ENCODE measurements at places on chromosomes 3 and 15.
A peak's percentile ranks its signal among the peaks of the same experiment; 100 is the strongest.

GRCh38 chr3:180036092-180036670 is 556 bp downstream of the PEX5L start:
- DNase-seq, result no peak

- DNase-seq, result no peak
These were observed 67.7 kb downstream of the ARNT2 start for GRCh38 chr15:80471881-80472280.

DNA sequence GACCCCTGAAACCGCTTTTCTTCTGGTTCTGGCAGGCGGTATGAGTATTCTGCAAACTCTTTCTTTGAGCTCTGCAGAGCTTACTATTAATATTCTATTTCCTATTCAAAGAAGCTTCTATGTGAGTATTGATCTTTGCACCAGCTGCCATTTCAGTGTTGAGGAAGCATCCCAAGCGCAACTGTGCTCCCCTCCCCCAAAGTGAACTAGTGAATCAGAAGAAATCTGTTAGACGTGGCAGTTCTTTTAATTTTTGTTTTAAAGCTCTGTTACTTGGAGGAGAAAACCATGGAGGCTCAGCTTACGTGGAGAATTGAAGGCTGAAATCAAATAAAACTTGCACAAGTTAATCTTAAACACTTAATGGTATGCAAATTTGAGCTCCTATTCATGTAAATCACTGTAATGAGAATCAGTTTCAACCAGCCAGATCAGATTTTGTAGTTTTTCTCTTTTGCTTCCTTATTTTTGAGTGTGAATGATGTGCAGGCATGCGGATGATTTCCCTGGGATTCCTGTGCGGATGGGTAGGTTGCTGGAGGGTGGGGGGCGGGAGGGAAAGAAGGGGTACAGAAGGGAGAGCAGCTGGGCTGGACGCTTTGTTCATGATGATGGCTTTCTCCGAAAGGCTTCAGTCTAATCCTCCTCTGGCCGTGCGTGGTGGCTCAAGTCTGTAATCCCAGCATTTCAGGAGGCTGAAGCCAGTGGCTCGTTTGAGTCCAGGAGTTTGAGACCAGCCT is 16.1 kb upstream of the AGBL1 start:
- DNase-seq, result no peak

DNA sequence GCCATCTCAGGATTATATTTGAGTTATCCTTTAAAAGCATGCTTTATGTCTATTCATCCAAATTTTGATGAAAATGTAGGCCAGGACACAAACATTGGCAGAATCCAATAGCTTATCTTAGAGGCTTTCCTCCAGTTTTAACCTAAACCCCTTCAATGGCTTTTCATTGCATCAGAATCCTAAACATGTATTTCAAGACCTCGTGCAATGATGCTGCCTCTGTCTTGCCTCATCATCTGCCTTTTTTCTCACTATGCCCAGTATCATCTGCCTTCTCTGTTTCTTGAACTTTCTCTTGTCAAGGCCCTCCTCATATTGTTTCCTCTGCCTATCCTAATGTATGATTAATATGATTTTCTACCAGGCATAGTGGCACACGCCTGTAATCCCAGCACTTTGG is 76.1 kb upstream of the MAP4 start:
- DNase-seq, result no peak

GRCh38 chr15:97998307-97999071 is 38.0 kb downstream of the ARRDC4 start:
- no peak for DNase-seq

- no peak for DNase-seq
These were observed 41.9 kb downstream of the CALML4 start for GRCh38 chr15:68163191-68163590.

DNA sequence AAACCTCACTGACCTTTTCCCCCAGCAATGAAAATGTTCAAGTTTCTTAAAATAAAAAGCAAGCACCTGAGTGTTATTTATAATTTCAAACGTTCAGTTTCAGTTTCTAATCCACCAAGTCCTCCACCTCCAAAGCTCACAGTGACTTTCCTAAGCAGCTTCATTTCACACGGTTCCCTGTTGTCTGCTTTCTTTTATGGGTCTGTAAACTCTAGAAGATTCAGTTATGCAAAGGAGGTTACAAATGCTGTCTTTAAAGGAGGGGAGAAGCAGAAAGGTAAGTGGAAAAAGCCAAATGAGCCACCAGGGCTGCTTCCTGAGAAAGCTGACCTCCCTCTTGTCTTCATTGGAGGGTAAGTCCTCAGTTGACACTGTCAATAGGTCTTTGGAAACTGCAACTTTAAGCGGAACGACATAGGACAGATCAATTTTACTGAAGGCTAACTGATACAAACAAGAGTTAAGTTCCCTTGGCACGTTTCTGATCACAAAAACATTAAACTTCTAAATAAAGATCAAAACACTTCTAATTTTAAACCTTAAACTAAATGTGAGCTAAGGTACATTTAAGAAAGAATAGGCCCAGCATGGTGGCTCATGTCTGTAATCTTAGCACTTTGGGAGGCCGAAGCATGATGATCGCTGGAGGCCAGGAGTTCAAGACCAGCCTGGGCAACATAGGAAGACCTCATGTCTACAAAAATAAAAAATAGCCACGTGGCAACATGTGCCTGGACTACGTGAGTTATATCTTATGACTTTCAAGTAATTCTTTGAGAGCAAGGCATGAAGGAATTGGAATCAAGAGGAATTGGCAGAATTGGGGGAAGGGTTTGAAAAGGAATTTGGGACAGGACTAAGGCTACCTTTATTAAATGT is 151.9 kb upstream of the UBE2E1 start:
- no peak for DNase-seq

GRCh38 chr3:162391301-162391700 is 894.7 kb downstream of the OTOL1 start:
- DNase-seq, result no peak

- peak; percentile 71 for DNase-seq
These were observed 88.5 kb downstream of the XXYLT1 start for GRCh38 chr3:195182470-195182795.

- no peak for DNase-seq
These were observed 24.6 kb downstream of the SIDT1 start for GRCh38 chr3:113556946-113557335.

- DNase-seq, result no peak
These were observed 62.9 kb downstream of the ATG7 start for GRCh38 chr3:11335056-11335608.

GRCh38 chr15:70545526-70545925 is 217.8 kb downstream of the UACA start:
- DNase-seq, result no peak

- no peak for DNase-seq
These were observed 434.8 kb upstream of the THBS1 start for GRCh38 chr15:39145854-39146625.

DNA sequence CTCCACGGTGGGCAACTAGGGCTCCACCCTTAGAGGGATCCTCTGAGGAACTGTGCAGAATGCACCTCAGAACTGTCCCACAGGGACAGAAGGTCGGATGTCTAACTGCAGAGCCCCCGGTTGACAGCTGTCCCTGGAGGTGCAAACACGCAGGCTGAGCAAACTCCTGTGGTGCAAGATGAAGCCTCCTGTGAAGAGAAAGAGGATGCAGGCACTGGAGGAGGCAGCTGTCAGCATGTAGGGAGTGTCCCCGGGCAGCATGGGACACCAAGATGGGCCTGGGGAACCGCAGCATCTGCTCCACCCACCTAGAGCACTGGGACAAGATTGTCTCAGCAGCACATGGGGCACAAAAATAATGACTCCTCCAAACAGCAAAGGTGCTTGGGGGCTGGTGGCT is 258.9 kb downstream of the ABHD5 start:
- DNase-seq, result no peak

GRCh38 chr3:55409806-55410205 is 77.3 kb downstream of the WNT5A start:
- no peak for DNase-seq

GRCh38 chr15:68389041-68389930 is 42.7 kb downstream of the ITGA11 start:
- no peak for DNase-seq

GRCh38 chr3:12753275-12754028 is 5.6 kb downstream of the TMEM40 start:
- DNase-seq, result no peak

DNA sequence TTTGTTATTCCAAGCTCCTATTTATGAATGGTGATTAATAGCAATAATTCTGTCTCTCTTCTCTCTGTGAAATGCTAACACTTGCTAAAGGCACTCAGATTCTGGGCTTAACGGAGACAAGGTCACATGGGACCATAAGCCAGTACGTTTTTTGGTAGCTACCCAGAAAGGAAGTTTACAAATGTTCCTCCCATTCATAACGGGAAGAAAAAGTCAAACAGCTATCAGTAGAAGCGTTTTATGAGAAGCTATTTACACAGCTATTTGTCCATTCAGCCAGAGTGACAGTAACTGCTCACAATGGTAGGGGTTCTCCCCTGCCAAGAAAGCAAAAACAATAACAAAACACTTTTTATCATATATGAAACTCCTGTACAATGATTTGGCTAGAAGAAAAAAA is 51.5 kb downstream of the ZMAT3 start:
- no peak for DNase-seq

DNA sequence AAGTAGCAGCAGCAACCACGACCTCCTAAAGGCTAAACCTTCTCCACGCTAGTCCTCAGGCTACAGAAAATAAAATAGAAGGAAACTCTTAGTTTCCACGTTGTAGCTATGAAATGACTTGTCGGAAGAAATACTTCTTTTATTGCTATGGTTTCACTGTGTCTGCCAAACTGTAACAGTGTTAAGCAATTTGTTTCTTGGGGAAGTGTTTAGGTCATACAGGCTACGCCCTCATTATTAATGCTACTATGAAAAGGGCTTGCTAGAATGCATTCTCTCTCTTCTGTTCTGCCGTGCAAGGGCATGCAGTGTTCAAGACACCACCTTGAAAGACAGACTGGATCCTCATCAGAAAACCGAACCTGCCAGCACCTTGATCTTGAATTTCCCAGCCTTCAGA is 462.7 kb downstream of the PLOD2 start:
- no peak for DNase-seq

- no peak for DNase-seq
These were observed 42.5 kb downstream of the ADAMTS7 start for GRCh38 chr15:78768531-78769408.

DNA sequence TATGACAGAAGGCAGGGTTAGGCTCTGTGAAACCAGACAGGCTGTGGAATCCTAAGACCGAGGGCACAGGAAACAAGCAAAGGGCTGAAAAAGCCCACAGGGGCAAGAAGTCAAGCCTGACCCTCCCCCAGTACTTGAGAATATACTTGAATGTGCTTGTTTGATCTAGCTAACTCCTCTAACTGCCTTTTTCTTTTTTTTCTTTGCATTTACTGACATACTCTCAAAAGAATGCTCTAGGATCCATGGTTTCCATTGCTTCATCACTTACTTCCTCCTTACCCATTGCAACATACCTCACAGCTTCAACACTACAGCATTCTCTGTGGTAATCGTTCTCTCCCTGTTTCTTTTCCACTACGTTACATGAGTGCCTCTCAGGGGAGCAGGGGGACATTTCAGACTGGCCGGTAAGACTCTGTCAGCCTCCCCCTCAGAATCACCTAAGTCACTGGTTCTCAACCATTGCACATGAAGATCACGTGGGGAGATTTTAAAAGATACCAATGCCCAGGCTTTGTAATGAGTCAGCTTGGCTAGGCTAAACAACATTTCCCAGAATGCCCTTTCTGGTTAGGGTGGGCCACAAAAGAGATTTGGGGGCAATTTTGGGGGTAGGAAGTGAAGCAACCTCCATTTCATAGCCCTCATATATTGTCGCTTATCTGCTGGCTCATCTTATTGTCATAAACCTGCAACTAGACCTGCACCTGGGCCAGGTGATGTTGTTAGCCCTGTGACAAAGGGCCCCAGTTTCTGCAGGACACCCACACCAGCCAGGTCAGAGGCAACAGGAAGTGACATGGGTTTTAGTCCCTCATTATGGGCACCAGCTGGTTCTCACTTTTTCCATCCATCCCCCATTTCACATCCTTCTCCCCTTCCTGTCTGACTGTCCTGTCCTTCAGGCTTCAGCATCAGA is 24.6 kb upstream of the RSL24D1 start:
- no peak for DNase-seq

- no peak for DNase-seq
These were observed 17.5 kb downstream of the FHIT start for GRCh38 chr3:61233746-61234145.

DNA sequence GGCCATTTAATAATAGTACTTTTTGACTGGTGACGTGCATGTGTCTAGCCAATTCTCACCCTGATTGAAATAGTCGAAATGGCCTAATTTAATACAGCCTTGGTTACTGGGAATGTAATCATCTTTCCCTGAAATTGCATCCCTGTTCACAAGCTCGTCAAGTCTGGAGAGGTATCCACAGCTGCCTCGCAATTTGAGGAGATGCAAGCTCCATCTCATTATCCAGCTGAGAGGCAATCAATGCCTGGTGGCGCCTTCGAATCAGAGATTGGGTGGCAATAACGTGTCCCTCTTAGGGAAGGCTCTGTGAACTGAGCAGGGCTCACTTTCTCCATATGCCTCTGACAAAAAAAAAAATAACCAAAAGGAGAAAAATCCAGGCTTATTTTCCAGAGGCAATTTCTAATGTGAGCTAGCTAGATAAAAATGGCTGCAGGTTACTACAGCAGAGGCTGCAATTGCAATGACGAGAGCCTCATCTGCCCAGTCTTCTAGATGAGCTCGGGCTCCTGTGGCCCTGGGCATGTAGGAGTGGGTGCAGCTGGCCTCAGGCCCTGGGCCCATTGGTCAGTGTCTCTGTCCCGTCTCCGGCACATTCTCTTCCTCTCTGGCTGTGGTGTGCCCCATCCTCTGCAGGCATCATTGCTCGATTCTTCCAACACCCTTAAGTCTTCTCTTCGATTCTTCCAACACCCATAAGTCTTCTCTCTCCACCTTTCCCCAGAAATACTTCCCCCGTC is 487.5 kb downstream of the GABRG3 start:
- DNase-seq, result no peak

GRCh38 chr15:91572110-91572509 is 281.4 kb upstream of the SLCO3A1 start:
- no peak for DNase-seq

- no peak for DNase-seq
These were observed 39.5 kb downstream of the YEATS2 start for GRCh38 chr3:183737116-183737515.

- DNase-seq, result no peak
These were observed 244.2 kb downstream of the ZMAT3 start for GRCh38 chr3:178827285-178827856.

DNA sequence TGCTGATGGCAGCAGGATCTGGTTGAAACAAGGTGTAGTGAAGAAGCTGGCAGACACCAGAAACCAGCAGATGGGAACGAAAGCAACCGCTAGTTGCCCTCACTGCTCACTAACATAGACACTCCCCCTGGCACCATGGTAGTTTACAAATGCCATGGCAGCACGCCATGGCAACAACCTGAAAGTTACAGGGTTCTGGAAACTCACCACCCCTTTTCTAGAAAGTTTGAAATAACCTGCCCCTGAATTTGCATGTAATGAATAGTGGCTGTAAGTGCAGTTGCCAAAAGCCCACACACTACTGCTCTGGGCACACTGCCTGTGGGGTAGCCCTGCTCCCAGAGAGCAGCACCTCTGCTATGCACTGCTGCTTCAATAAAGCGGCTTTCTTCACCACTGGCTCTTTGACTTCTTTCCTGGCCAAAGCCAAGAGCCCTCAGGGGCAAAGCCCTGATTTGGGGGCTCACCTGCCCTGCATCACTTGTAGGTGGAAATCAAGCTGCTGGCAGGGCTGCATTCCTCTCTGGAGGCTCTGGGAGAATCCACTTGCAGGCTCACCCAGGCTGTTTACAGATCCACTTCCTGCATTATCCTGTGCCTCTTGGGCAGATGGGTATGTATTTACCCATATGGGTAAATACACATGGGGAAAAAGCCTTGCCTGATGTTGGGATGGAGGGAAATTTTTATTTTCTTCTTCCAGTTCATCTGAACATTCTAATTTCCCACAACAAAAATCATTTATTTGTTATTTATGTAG is 2.0 kb upstream of the GP9 start:
- DNase-seq, result no peak

All from left renal cortex interstitium (tissue), 4 donors.